Regular cardiac myocyte (primary cell): ENCODE measurements at places on chromosomes 16 and 17. TPM values are rescaled to one million over a fixed set of nuclear protein-coding genes. Genes with fewer than 3 reads are reported as not detected.

Gene CSNK2A2
- total RNA-seq, result 16.3 and 16.9 TPM in 2 replicates

Gene NPW
- 0.28 and 0.58 TPM in 2 replicates for total RNA-seq

Gene OR1F1
- total RNA-seq, result not detected in 2 replicates

Gene FBXL19
- total RNA-seq, result 13.5 and 17.1 TPM in 2 replicates

Gene KRT33A
- total RNA-seq, result not detected in 2 replicates

Gene TBC1D16
- 20.0 and 24.0 TPM in 2 replicates for total RNA-seq

Gene KRT24
- total RNA-seq, result not detected in 2 replicates

Gene CHTF8
- total RNA-seq, result 42.3 and 46.8 TPM in 2 replicates

Gene PRR15L
- total RNA-seq, result not detected in 2 replicates

Gene ANKRD40CL
- total RNA-seq, result 0.28 TPM in 1 of 2 replicates, not detected in the other

Gene CDC42EP4
- total RNA-seq, result 18.6 and 56.2 TPM in 2 replicates

Gene EXOC3L1
- total RNA-seq, result under 0.01 and 0.56 TPM in 2 replicates

Gene YPEL2
- total RNA-seq, result 7.7 and 31.6 TPM in 2 replicates

Gene C17orf67
- total RNA-seq, result 0.58 and 1.4 TPM in 2 replicates

Gene TNFSF12
- 3.6 and 14.1 TPM in 2 replicates for total RNA-seq

Gene ABCA8
- 40.6 and 123 TPM in 2 replicates for total RNA-seq

Gene GRAP
- total RNA-seq, result 0.58 and 0.85 TPM in 2 replicates

Gene TMC5
- not detected in 2 replicates for total RNA-seq

Gene CUEDC1
- total RNA-seq, result 7.7 and 7.9 TPM in 2 replicates

Gene VWA3A
- total RNA-seq, result under 0.01 TPM in 1 of 2 replicates, not detected in the other

Gene NPIPA3
- total RNA-seq, result not detected in 2 replicates

Gene SPATA32
- under 0.01 TPM in 1 of 2 replicates, not detected in the other for total RNA-seq

Gene LITAFD
- total RNA-seq, result not detected in 2 replicates

Gene MYH13
- total RNA-seq, result not detected in 2 replicates

Gene TPSB2
- total RNA-seq, result not detected in 2 replicates

Gene REXO5
- 5.4 and 9.6 TPM in 2 replicates for total RNA-seq

Gene KRT33B
- under 0.01 TPM in 2 replicates for total RNA-seq

Gene KCNH4
- total RNA-seq, result under 0.01 TPM in 1 of 2 replicates, not detected in the other

Gene FLII
- total RNA-seq, result 209 and 366 TPM in 2 replicates

Gene NPIPB9
- total RNA-seq, result 0.96 and 2.5 TPM in 2 replicates

Gene AXIN2
- 0.96 and 5.4 TPM in 2 replicates for total RNA-seq

Gene CES1
- under 0.01 and 0.58 TPM in 2 replicates for total RNA-seq

Gene KRTAP9-4
- total RNA-seq, result not detected in 2 replicates

Gene TMEM220
- total RNA-seq, result 1.1 and 2.5 TPM in 2 replicates

Gene KCTD19
- total RNA-seq, result under 0.01 TPM in 1 of 2 replicates, not detected in the other

Gene EPX
- total RNA-seq, result not detected in 2 replicates

Gene MYL4
- 0.77 and 2.8 TPM in 2 replicates for total RNA-seq

Gene KRTAP4-3
- total RNA-seq, result not detected in 2 replicates

Gene SULT1A2
- total RNA-seq, result 0.19 and 0.56 TPM in 2 replicates

Gene GRN
- 97.6 and 303 TPM in 2 replicates for total RNA-seq
